Adipocyte (in vitro differentiated cells): ENCODE measurements at places on chromosomes 12 and 14.

- no peak for DNase-seq
Observed at GRCh38 chr14:72792051-72792788, 101.7 kb downstream of the DPF3 start.

DNA sequence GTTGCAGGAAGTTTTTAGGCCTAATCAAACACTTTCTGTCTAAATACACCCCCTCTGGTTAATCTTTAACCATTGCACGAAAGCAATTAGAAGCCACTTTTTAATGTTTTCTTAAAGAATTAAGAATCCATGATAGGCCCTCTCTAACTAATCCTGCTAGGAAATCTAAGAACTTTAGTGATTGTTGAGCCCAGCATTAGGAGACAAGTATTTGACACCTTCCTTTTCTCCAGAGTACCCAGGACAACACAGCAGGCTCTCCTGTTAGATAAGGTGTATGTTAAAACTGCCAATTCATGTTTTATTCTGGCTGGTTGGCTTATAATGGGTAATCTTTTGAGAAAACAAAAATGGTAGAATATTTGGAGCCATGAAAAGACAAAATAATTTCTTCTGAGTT is 95.0 kb downstream of the ALX1 start:
- DNase-seq, result no peak

DNA sequence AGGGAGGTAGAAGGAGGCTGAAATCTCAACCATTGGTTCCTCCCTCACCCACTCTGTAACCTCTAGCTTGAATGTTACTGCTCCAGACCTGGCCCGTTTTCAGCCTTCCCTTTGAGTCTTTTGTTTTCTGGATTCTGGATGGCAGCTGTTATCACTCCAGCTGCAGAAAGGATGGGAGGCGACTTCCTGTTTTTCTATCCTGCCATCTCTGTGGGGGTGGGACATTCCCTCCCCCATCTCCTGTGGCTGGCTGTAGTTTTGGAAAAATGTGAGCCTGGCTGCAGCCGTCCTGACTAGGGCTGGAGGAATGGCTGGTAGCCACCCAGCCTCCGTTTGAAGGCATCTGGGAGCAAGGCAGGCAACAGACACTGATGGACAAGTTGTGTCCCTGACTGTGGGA is 2.9 kb upstream of the PPFIBP1 start:
- DNase-seq, result peak; percentile 38

- no peak for DNase-seq
Observed at GRCh38 chr12:72989458-72989947, 717.3 kb downstream of the TRHDE start.

DNA sequence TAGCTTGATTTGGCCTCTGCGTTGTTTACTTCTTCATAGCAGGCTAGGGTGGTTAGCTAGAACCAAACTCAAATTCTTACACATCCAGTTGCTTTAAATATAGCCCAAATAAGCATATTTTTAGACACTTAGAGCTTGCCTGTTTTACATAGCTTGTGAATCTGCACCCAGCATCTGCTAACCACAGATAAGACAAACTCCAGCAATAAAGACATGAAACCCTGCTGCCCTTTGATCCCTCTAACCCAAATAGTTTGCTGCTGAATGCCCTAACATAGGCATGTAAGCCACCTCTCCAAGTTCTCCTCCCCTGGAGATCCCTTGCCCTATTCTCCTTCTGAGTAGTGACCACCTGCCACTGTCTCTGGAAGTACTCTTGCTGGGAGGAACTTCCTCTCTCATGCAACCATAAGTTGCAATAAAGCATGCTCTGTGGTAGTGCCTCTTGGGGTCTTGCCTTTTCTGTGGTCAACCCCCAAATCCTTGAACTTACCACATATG is 185.6 kb downstream of the TMEM117 start:
- DNase-seq, result no peak

- no peak for DNase-seq
Observed at GRCh38 chr12:70078161-70078560, 165.1 kb upstream of the CNOT2 start.

DNA sequence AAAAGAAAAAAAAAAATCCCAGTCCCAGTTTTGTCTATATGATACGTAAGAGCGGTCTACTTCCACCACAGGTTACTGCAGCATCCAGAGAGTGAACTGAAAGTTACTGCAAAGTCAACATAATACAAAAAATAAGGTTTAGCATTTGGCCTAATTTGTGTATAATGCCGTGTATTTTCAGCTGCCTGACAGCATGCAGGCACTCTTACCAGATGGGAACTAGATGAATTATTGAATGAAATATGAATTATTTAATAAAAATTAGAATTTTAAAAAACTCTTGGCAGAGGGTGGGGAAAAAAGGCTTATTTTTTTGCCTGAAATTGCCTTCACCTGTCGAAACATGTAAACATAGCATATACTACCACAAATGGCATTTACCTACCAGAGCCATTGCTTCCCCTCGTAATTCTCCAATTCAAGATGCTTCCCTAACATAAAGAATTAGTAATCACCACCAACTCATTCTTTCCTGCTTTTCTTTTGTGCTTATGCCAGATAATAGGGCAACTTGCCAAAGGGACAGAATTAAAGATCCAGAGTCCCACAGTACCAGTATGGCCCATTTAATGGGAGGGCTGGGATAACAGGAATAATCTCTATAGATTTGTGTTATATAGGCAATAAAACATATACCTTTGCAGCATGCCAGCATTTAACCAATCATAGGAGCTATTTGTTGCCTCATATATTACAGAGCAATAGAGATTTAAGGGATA is 31.1 kb downstream of the ATF7 start:
- DNase-seq, result no peak

DNA sequence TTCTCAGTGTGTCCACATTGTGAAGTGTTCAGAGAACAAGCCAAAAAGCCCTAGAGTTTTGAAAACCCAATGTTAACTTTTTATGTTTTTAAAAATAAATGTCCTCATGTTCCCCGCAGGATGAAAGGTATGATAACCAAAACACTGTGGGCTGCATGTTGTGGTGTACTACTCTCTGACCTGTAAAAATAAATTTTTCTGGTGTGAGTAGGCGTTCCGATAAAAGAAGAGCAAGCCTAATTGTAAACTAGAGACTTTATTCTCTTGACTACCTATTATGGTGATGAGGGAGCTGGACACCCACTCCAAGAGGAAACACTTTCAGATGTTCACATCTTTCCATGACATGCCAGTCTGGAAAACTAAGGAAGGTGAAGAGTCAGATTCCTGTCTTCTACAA is 18.2 kb downstream of the PTGER2 start:
- DNase-seq, result no peak

DNA sequence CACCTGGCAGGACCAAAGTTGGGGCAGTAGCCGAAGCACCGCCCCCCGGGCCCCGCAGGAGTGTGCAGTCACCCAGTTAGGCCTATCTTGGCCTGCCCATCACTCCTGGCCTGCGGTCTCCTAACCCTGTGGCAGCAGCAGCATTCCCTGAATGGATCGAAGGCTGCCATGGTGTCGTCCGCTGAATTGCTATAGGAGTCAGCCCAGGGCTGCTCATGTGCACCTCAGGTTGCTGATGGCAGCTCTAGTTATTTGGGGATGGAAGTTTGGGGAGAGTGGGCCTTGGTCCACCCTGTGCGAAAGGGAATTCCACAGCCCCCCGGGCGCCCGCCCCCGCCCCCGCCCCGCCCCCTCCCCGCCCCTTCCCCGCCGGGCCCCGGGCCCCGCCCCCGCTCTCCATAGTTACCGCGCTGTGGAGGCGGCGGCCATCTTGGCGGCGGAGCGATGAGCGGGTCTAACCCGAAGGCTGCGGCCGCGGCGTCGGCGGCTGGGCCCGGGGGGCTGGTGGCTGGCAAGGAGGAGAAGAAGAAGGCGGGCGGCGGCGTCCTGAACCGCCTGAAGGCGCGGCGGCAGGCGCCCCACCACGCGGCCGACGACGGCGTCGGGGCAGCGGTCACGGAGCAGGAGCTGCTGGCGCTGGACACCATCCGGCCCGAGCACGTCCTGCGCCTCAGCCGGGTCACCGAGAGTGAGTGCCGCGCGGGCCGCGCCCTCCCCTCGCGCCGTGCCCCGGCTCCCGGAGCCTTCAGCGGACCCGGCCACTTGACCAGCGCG is at the start of gene UNC119B:
Gene UNC119B (plus strand): TSS at position 428 of the 774 bp plus-strand sequence. CDS start 17 bp downstream, at position 445.
- peak; percentile 80 for DNase-seq

- no peak for DNase-seq
Observed at GRCh38 chr14:69838881-69839416, 40.3 kb upstream of the SMOC1 start.

- DNase-seq, result no peak
Observed at GRCh38 chr14:102125546-102125945, 14.2 kb upstream of the WDR20 start.
